ENCODE measurements at places on chromosomes 12 and 14.
A peak's percentile ranks its signal among the peaks of the same experiment; 100 is the strongest.

- no peak for DNase-seq
Measured at GRCh38 chr14:23439107-23439835, 3.8 kb upstream of the MYH7 start.

GRCh38 chr12:82687021-82688011, 610 bp downstream of the TMTC2 start:
- DNase-seq = peak; percentile 34

- DNase-seq = no peak
Measured at GRCh38 chr12:110233212-110233903, 47.7 kb upstream of the ATP2A2 start.

GRCh38 chr12:122849352-122850047, 14.2 kb downstream of the HIP1R start:
- no peak for DNase-seq

- no peak for DNase-seq
Measured at GRCh38 chr14:89340200-89341181, 76.5 kb downstream of the FOXN3 start.

DNA sequence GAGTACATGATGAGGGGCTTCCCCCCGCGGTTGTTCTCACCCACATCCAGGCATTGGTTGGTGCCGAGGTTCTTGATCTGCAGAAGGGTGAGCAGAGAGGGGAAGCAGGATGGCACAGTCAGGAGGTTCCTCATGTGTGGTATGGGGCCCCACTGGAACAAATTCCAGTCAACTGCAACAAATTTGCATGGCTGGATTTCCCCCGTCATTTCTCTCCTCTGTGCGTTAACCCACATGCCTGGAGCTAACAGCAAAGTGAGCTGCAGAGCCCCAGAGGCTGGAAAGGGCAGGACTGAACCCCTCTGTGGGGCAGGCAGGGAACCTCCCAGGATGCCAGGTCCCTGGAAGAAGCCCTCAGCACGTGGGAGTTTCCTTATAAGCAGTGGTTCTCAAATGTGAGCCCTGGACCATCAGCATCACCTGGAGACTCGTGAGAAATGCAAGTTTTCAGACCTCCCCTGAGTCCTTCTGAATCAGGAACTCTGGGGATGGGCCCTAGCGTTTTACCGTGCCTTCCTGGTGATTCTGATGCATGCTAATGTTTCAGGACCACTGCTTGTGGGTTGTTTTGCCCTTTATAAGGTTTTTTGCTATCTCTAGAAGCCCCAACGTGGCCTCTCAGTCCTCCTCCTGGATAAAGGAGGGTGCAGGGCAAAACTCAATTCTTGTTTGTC, 11.0 kb upstream of the CELA1 start:
- no peak for DNase-seq

DNA sequence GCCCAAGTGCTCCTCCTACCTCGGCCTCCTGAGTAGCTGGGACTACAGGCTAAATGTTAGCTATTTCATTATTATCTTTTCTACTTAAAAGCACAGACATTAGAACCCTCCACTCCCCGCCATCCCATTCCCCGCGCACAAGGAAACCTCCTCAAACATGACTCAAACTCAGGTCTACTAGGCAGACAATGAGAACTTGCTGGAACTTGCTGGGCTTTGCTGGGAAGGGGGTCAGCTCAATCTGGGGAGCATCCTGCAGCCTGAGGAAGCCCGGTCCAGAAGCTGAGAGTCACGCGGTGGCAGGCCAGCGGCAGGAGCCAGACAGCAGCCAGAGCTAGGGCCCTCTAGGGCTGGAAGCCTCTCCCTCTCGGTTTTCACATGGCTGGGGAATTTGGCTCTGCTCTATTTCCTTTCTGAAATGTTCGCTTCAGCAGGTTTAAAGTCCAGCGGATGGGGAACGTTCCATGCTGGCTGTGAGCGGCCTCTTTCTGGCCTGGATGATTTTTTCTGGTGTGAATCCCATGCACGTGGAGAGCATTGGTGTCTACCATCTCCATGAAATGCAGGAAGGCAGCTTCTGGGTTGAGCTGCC, 68.5 kb downstream of the SLC6A12 start:
- no peak for DNase-seq

- no peak for DNase-seq
Measured at GRCh38 chr12:6370576-6370935, 4.8 kb downstream of the SCNN1A start.

GRCh38 chr14:106276326-106277267, 750.2 kb downstream of the TMEM121 start:
- no peak for DNase-seq

- no peak for DNase-seq
Measured at GRCh38 chr12:98352835-98353234, 162.6 kb upstream of the TMPO start.

- no peak for DNase-seq
Measured at GRCh38 chr12:75170640-75171185, 38.9 kb downstream of the KCNC2 start.

DNA sequence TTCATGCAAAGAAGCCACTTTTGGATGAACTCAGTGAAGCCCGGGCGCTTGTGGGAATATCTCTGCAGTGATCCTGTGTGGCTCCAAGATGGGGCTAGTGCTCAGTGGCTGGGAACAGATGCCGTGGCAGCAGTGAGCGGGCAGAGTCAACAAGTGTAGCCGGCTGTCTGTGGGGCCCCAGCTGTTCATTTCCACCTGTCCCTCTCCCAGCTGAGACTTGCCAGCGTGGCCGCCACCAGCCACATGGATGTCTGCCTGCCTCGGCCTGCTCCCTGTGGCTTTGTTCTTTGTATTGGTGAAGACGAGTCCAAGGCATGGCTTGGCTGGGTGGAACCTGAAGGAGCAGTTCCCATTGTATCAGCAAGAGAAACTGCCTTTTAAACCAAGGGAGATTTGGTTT, 77.3 kb downstream of the NOS1 start:
- DNase-seq = no peak

GRCh38 chr14:90567191-90567590, 170.4 kb downstream of the CALM1 start:
- no peak for DNase-seq

DNA sequence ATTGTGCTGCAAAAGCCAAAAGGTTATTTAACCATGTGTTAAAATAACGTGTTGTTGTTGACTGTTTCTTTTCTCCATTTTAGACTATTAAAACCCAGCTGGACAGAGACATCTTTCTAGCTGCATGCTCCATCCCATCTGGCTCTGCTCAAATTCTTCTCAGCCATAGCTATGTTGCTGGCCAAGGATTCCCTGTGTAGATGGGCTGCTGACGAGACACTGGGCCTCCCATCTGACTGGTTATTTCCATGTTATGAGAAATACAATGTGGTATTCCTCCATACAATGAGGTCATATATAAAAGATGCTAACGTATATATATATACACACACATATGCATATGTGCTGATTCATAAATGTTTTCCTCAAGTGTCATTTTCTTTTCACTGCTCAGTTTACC, 30.1 kb downstream of the MED13L start:
- DNase-seq = no peak

- DNase-seq = no peak
Measured at GRCh38 chr14:94940263-94940993, 170.5 kb upstream of the GSC start.

- DNase-seq = no peak
Measured at GRCh38 chr12:92540782-92541423, 161.9 kb upstream of the PLEKHG7 start.

DNA sequence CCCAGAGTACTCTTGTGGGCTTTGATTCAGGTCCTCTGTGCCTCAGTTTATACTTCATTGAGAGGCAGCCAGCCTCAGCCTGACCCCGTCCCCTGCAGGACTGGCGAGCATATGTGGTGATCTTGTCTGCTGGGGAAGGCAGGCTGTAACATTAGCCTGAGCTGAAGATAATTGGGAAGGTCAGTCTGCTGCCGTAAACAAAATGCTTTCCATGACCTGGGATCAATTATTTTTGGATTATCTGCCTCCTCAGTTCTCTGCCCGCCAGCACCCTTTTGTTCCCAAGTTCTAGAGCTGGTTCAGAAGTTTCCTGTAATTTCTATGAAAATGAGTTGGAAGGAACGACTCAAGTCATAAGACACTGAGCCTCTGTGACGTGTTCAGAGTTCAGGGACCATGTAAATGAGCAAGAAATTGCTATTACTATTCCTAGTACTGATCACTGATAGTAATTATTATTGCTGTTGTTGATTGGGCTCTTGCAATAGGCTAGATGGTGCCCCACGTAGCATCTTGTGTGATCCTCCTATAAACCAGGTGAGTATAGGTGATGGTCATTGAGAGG, 4.5 kb downstream of the ORAI1 start:
- DNase-seq = no peak

- DNase-seq = peak; percentile 34
Measured at GRCh38 chr12:10160617-10161385, 11.1 kb downstream of the OLR1 start.

GRCh38 chr14:101540481-101541462, 20.5 kb upstream of the DIO3 start:
- DNase-seq = no peak

DNA sequence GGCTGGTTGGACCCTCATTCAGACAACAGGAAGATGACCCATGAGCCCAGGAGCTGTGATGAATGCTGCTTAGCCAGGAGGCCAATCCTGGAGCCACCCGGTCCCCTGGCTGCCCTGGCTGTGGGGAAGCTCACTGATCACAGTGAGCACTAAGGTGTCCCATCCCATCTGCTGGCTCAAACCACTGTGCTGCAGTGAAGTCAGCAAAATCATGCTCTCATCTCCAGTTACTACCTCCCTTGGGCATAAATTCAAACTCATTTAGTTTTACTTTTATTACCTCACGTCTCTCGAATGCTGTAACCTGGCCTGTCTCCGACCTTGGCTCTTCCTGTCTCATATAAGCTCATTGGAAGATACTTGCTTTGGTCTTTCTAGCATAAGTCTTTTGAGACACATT, 112.4 kb downstream of the APAF1 start:
- no peak for DNase-seq

GRCh38 chr12:109532721-109533486, 40.4 kb downstream of the MMAB start:
- DNase-seq = no peak

DNA sequence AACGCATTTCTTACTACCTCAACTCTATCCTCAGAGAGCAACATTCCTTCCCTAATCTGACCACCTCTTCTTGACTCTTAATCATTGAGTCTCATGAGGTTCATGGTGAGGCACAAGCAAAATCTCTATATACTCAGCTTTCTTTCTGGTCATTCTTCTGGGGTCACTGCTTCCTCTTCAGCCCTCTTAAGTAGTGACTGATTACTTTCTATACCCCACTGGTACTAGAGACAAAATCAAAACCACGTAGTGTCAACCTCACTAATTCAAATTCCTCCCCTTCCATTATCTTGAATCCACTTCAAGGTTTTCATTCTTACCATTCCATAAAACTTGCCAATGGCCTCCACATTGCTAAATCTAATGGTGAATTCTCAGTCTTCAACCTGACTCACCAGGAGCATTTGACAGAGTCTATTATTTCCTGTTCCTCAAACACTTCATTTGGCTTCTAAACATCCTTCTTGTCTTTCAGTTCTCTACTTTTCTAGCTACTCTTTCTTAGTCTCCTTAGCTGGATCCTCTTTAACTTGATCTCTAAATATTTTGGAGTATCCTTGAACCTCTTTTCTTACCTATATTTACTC, 6.8 kb downstream of the WDHD1 start:
- DNase-seq = no peak

GRCh38 chr12:54193434-54193833, 4.6 kb upstream of the SMUG1 start:
- no peak for DNase-seq

GRCh38 chr12:14167005-14167628, 185.7 kb upstream of the GRIN2B start:
- DNase-seq = peak; percentile 10
